ENCODE measurements at places on chromosomes 3 and 15.

DNA sequence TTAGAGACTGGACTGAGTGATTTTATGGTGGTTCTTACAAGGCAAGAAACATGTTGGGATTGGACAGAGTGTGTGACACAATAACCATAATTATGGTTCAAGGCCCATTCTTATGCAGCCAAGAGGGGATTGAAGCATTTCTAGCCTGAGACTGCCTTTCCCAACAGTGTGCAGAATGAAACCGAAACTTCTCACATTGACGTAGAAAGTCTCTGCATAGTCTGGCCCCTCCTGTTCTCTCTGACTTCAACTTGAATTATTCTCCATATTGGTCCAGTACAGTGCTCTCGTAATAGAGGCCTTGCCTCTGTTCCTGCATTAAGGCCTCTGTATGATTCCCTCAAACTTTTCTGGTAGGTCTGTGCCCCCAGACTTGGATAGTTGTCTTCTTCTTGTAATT, 138.3 kb downstream of the DIPK2A start:
- DNase-seq: no peak

GRCh38 chr3:129058441-129059200, 2.0 kb upstream of the GP9 start:
- no peak for DNase-seq

GRCh38 chr3:37666618-37667017, 195.1 kb upstream of the CTDSPL start:
- no peak for DNase-seq

DNA sequence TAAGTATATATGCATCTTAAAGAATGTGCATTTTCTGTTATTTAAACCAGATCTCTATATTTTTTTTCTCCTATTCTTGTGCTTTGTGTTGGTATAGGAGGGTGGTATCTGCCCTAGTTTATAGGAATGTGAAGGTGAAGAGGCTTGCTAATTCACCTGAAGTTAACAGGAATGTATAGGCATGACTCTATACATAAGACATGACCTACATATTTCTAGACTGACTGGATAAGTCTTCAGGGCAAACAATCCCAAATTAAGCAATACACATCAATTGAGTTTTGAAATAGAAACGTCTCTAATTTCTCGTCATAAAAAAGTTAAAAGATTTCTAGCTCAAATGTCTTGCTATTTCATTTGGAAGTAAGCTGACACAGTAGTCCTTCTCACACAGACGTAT, 410.0 kb downstream of the DIPK2A start:
- no peak for DNase-seq

GRCh38 chr15:77107531-77108355, 36.8 kb upstream of the TSPAN3 start:
- DNase-seq: peak; percentile 53

Measured in hindlimb muscle (tissue), 1 donor.